ENCODE measurements at places on chromosomes 16 and 17.

- no peak for DNase-seq
Measured at GRCh38 chr17:55245986-55246385, 18.8 kb upstream of the HLF start.

GRCh38 chr17:27860971-27861664 lies 32.0 kb downstream of the LYRM9 start:
- no peak for DNase-seq

DNA sequence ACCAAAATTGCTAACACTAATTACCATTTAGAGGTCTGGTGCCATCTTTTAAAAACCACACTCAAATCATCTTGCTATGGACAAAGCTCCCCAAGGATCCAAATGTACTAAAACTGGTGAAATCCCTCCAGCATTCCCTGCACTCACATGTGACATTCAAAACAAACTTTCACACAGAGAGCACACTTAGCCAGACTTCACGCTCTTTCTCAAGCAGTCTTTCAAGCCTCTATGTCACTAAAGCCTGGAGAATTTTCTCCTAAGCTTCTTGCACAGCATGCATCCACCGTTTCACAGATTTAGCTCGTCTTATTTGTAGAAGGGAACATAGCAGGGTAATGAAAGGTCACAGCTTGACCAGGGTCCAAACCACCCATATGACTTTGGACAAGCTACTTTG lies 19.3 kb downstream of the CMTM3 start:
- DNase-seq = no peak

DNA sequence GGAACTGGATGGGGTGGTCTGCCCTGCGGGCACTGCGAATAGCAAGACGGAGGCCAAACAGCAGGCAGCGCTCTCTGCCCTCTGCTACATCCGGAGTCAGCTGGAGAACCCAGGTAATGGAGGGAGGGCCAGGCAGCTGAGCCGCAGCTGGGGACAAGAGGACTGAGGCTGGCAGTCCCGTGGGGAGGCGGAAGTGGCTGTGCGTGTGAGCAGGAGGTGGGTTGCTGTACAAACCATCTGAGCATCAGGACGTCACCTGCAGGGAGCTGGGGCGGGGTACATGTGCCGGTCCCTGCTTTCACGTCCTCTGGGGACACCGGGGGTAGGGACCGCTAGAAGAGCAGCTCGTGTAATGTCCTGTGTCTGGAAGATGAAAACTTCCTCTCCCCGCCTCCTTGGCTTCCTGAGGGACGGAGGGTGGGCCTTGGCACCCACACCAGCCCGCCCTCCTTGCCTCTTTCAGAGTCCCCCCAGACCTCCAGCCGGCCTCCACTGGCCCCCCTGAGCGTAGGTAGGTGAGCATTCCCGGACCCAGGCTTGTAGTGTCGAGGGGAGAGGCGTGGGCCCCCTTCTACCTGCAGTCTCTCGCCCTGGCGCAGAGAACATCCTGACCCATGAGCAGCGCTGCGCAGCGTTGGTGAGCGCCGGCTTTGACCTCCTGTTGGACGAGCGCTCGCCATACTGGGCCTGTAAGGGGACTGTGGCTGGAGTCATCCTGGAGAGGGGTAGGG lies 3.7 kb downstream of the ADAD2 start:
- DNase-seq = no peak

GRCh38 chr16:80824623-80825364 lies 20.4 kb upstream of the CDYL2 start:
- DNase-seq = no peak

DNA sequence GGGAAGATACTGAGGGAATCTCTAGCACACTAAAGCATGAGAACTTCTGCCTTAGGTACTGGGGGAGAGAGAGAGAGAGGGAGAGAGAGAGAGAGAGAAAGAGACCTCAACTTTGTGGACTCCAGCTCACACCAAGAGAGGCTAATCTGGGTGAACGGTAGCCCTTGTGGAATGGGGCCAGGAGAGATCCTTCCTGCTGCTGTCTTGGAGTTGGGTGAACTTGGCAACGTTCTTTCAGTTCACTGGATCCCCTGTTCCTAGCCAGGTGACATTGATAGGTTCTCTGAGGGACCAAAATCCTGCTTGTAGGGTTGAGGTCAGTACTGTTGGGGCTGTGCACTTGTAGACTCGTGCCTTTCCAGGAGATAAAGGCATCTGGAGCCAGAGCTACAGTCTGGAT lies 26.5 kb upstream of the WFIKKN2 start:
- DNase-seq = no peak

- no peak for DNase-seq
Measured at GRCh38 chr17:59897090-59897489, 4.2 kb downstream of the RPS6KB1 start.

Measured in lower lobe of right lung (tissue), 2 donors.